GM13977 (cell line): ENCODE measurements at places on chromosomes 2 and 18.

DNA sequence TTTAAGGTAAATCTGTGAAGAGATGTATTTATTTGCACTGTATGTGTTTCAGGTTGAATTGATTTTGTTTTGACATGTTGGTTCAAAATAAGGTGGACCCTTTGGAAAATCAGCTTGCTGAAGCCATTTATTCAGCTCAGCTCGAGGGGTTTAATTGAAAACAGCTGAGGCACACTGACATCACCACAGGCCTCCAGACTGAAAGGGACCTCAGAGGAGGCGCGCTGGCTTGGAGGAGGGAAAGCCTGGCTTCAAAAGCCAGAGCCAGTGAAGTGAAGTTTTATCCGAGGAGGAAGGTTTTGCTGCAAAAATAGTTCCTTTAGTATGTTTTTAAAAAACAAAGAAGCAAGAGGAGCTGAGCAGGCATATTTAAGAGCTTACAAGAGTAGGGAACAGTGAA lies 26.9 kb upstream of the DNMT3A start:
- no peak for DNase-seq

- no peak for DNase-seq
Measured at GRCh38 chr2:236535024-236535423, 34.6 kb upstream of the ACKR3 start.

DNA sequence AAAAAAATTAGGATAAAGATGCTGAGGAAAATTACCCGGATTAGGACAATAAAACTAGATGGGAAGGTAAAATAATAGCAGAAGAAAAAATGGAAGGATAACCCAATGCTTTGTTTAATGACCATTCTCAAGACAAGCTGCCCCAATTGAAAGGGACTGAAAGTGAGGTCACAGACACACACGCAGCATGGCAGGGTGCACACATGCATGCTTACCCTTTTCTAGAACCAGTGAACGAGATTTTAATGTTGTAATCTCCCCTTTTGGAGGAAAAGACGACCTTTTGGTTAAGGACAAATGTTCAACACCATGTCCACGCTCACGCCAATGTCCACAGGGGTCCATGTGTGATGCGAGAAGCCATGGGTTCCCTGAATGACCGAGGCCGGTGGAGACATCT lies 70.9 kb downstream of the DDX1 start:
- no peak for DNase-seq

- DNase-seq, result peak; percentile 77
Measured at GRCh38 chr2:100142393-100142792, at the start of gene AFF3. TSS of gene AFF3 (minus strand) at chr2:100142590. CDS start at chr2:100104454, 38,136 bp downstream.

- DNase-seq, result no peak
Measured at GRCh38 chr2:42653908-42654445, 85.5 kb downstream of the MTA3 start.

- no peak for DNase-seq
Measured at GRCh38 chr2:42281416-42282081, 79.5 kb downstream of the COX7A2L start.

DNA sequence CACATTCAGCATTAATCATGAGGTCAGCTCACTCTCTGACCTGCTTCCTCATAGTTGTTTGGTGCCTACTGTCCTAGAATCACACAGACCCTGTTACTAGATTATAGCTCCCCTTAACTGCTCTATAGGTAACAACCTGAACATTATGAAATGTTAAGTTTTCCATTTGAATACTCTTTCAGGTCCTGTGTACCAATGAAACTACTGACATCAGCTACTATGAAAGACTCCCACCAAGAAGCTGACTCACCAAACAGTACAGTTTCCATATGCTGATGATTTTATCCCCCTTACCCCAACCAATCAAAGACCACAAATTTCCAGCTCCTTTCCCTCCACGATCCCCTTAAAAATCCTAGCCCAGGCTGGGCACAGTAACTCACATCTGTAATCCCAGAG lies 56.3 kb downstream of the SRBD1 start:
- DNase-seq, result no peak

- no peak for DNase-seq
Measured at GRCh38 chr2:30261695-30262211, 30.4 kb downstream of the LBH start.

DNA sequence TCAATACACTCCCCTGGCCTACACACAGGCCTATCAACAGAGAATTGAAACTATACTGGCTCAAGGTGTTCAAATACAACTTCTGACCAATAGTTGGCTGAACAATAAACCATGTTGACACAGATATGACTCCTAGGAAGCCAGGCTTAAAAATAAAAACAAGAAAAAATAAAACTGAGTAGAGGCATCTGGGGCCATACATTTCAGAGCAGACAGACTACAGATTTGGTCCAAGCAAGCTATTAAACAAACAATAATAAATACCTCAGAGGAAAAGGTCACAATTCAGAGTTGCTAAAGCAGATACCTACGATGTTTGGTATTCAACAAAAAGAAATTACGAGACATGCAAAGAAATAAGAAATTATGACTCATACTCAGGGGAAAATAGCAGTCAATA lies 132.8 kb upstream of the ACVR2A start:
- no peak for DNase-seq

- DNase-seq, result no peak
Measured at GRCh38 chr18:13672657-13673056, 53.7 kb downstream of the FAM210A start.

DNA sequence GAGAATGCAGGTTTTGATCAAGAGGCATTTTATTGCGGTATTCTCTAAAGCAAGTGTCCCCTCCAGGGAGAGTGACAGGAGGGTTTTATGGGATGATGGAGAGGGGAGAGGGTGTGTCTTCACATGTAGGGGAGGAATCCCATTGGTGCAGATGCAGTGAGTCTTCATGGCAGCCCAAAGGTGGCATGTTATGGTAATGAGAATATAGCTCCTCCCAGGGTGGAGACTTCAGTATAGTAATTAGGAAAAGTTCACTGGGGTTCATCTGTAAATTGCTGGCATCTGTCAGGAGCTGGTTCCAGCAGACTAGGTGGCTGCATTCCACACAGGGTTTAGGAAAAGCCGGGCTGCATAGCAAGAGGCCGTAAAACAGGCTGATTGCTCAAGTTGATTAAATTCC lies 230.7 kb upstream of the CCDC68 start:
- DNase-seq, result no peak

- no peak for DNase-seq
Measured at GRCh38 chr18:76452357-76452756, 42.7 kb downstream of the ZNF516 start.

DNA sequence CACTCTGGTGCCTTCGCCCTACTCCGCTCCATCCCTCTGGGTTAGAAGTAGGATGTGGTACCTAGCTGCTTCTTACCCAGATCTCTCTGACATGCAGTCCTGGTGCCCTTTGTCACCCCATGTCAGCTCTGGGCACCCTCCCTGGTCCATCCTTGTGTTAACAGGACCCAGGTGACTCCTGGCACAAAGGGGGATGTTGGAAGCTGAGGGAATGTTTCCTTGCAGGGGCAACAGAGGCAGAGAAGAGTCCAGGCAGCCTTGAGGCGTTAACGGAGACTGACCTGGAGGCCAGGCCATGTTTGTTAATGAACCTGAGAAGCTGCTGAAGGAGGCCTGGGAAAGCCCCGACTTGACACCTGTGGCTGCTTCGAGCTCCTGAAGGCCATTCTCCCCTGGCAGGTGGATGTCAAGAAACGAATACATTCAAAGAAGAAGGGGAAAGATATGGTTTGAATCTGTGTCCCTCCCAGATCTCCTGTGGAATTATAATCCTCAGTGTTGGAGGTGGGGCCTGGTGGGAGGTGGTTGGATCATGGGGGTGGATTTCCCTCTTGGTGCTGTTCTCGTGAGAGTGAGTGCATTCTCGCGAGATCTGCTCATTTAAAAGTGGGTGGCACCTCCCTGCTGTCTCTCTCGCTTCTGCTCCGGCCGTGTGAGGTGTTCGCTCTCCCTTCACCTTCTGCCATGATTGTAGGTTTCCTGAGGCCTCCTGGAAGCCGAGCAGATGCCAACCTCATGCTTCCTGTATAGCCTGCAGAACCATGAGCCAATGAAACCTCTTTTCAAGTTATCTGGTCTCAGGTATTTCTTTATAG lies 31.4 kb downstream of the NPPC start:
- no peak for DNase-seq

GRCh38 chr18:48840491-48840877 lies 110.3 kb downstream of the SMAD7 start:
- DNase-seq, result no peak

DNA sequence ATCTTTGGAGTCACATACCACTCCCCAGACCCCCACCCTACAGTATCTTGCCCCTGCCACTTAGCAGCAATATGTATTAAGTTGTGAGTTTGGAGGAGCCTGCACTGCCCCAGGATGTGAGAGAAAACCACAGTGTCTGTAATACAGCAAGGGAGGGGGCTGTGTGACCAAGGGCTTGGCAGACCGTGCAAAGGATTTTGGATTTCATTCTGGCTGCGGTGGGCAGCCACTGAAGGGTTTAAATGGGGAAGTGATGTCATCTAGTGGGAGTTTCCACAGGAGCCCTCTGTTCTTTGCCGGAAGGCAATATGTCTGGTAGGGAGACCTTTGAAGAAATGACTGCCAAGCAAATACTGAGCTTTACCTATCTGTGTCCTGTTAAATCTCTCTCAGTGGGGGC lies 202.4 kb downstream of the FHOD3 start:
- peak; percentile 57 for DNase-seq

- DNase-seq, result no peak
Measured at GRCh38 chr2:207041786-207042554, 102.7 kb downstream of the CPO start.

DNA sequence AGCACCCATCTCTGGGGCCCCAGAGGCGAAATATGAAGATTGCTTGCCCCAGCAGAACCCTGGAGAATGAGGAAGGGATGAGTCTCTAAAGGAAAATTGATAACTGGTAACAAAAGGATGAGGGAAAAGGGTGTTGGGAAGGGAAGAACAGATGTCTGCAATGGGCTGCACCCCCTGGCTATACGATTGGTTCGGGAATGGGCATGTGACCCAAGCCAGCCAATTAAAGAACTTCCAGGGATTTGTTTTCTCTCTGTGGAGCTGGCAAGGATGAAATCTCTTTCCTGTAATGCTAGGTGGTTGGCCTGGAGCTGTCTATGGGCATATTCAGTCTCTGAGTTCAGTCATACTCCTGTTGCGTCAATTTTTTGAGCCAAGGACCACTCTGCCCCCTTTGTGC lies 12.8 kb upstream of the NPPC start:
- DNase-seq, result no peak
